ENCODE measurements at places on chromosomes 1 and 21.

- no peak for DNase-seq
These were observed 43.8 kb downstream of the FGGY start for GRCh38 chr1:59340411-59341307.

DNA sequence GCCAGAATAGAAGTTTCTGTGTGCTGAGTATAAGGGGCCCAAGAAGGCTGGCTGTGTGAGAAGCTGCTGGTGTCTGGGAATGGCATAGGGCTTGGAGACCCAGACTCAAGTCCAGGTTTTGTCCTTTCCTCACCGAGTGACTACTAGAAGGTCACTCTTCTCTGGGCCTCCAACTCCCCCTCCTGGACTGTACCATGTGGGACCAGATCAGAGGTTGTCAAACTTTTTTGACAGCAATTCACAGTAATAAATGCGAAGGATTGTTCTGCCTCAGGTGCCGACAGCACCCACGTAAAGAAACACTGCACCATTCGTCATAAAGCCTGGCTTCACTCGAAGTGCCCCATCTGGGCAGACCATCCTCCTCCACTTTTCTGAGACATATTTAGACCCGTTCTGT is 29.0 kb downstream of the PKP1 start:
- no peak for DNase-seq

DNA sequence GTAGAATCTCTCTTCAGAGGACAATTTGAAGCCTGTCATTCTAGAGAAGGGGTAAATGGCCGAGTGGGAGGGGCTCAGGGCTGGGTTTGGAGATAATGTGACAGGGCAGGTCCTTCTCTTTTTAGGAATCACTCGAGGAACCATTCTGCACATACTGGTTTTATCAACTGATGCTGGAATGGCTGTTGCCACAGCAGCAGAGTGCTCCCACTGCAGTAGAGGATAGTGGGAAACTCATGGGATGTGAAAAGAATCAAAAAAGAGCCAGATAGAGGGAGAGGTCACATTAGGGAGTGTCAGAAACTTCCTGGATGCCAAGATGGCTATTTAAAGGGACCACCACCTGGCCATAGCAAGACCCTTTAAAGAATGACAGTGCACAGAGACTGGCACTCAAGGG is 105.3 kb downstream of the NAV1 start:
- DNase-seq: no peak

- DNase-seq: no peak
These were observed 19.5 kb downstream of the LACTBL1 start for GRCh38 chr1:22953057-22953739.

GRCh38 chr1:3495776-3496745 is 41.6 kb downstream of the ARHGEF16 start:
- no peak for DNase-seq

DNA sequence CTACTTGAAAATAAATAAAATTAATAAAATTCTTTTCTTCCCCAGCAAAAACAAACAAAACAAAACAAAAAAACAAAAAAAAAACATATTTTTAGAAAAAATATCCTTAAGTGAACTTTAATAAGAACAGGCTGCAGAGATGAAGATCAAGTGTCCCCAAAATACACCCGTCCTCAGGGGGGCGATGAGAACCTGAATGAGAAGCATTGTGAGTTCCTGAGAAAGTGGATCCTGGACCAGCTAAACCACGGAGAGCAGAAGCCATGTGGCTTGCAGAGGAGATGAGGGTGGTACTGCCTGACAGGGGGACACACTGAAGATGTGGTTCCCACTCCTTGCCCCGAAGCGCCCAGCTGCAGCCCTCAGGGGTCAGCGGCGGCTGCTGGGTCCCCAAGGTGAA is 89.3 kb downstream of the ITPKB start:
- DNase-seq: peak; percentile 63

- DNase-seq: no peak
These were observed 193.8 kb downstream of the ST6GALNAC3 start for GRCh38 chr1:76268341-76268740.

GRCh38 chr1:118184739-118185083 is 317 bp downstream of the SPAG17 start:
- no peak for DNase-seq

DNA sequence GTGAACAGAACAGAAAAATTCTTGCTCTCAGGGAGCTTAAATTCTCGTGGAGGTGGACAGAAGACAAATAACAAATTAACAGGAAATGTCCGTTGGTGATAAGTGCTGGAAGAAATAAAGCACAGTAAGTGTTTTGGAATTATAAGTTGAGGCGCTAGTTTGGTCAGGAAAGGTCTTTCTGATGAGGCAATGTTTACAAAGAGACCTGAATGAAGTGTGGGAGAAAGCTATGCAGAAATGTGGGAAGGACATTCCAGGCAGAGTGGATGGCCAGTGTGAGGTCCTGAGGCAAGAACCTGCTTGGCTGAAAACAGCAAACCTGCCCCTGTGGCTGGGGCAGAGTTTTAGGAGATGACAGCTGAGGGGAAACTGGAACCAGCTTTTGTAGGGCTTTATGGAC is 23.3 kb downstream of the NGF start:
- no peak for DNase-seq

- no peak for DNase-seq
These were observed 15.4 kb upstream of the ZBTB21 start for GRCh38 chr21:42025376-42026081.

DNA sequence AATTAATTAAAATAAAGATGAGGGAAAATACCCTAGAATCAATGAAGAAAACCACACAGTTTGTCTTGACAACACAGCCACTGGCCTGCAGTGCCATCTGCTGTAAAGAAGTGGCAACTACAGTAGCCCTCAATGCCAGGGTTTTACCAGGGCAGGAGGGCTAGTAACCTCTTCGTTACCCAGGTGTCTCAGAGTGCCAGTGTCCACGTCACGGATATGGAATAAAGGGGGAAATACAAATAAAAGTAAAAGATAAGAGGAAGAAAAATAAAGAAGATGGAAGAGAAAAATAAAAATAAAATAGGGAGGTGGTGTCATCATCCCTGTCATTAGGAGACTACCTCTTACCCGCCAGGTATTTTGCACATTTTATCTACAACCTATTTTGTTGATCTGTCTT is 14.2 kb upstream of the SLC44A3 start:
- peak; percentile 37 for DNase-seq

- DNase-seq: no peak
These were observed 191.4 kb downstream of the ZBTB18 start for GRCh38 chr1:244242446-244242845.

DNA sequence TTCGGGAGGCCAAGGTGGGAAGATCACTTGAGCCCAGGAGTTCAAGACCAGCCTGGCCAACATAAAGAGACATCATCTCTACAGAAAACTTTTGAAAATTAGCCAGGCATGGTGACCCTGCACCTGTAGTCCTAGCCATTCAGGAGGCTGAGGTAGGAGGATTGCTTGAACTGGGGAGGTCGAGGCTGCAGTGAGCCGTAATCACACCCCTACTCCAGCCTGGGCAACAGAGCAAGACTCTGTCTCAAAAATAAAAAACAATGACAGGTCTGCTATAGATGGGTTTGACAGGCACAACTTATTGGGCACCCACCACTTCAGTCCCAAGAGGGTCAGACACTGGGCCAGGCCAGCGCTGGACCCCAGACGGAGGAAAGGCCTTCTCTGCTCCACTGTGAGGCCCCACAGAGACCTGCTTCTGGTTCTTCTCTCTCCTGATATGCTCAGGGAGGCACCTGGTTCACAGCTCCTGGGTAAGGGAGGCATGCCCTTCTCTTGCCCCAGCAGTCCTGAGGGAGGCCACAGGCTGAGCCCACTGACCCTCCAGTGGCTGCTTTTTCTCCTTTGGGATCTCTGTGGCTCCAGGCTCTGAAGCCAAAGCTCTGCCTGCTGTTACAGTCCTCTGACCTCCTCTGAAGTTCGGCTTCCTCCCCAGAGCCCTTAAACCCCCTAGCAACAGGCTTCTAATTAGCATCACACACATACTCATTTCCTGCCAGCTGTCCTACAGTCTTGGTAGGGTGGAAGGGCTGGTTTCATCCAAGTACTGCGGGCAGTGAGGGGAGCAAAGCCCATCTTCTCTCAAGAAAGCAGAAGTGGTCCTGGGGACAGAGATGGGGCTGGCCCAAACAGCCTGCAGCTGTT is 14.4 kb downstream of the S100A16 start:
- DNase-seq: peak; percentile 20

DNA sequence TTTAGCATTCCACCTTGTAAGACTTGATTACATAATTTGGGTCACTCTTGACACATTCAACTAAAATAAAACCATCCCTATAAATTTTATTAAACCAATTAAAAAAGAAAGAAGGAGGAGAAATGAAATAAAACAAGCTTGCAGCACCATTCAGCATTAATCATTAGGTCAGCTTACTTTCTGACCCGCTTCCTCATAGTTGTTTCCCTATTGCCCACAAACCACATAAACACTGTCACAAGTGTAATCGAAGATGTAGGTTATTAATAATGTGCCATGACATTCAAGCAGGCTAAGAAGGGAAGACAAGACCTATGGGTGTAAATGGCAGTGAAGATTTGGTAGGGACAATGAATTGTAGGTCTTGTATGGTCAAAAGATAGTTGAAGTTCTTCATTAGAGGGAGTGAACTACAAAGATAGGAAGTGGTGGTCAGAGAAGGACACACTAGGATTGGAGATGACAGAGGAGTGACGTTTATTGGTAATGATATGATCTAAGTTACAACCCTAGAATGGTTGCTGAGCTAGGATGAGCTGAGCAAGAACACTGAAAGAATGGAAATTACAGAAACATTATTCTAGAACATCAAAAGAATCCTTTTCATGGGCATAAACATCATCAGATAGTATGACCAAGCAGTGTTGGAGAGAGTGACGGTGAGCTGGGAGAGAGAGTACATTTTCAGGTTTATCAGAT is 231.5 kb downstream of the KCNT2 start:
- DNase-seq: no peak

All from CD4-positive, alpha-beta T cell treated with Interleukin-6 for 4 hours (primary cell).